ENCODE measurements at places on chromosomes 5 and 9. TPM values are rescaled to one million over a fixed set of nuclear protein-coding genes. Genes with fewer than 3 reads are reported as not detected.

The PCDH12 gene
- not detected for total RNA-seq

DNA sequence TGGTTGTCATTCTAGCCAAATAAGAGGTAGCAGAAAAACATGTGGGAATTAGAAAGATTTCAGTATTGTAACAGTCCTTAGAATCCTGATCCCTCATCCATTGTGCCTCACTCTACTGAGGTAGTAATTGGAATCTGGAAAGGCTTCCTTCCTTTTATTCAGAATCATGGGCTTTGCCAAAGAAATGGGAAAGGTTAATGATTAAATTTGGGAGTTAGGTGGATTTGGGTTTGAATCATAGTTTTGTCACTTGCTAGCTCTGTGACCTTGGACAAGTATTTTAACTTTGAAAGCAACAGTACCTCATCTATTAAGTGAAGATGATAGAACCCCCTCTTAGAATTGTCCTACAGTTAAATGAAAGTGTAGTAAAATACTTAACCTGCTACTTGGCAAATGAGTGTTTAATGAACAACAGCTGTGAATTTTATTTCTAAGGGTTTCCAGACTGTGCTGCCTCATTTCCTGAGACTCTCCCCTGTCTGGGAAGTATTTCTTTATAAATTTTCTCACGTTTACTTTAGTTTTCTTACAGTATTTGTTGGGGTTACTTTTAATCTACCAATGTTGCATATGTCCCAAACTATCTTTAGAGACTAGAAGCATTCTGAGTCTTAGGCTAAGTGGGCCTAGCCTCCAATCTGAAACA lies 11.7 kb downstream of the SPDL1 start:
- DNase-seq = no peak

GRCh38 chr9:34211395-34211794 lies 32.6 kb downstream of the UBAP1 start:
- DNase-seq = no peak

DNA sequence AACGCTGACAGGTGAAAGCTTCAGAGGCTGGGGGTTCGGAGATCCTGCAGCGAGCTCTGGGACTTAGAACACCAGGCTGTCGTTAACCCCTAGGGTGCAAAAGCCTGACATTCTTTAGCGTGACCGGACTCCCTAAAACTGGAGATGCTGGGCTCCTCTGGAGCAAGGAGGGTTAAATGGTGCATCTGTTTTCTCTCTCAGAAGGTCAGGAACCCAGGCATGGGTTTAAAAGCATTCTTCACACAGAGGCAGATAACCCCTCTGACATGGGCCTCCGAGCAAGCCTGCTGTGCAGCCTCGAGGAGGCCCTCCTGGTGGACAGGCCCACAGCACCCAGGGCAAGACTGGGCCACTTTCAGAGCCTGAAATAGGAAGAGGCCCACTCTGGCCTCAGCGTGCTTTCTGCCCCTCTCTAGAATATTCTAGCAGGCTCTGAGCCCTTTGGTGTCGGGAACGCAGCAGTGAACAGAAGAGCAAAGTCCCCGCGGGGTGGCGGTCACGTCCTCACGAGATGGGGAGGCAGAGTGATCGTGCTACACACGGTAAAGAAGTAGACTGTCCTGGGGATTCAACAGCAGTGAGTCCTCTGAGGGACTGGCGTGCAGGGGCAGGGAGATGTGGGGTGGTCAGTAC lies 124.8 kb downstream of the COL23A1 start:
- DNase-seq = no peak

- no peak for DNase-seq
Measured at GRCh38 chr5:141935538-141935937, 11.9 kb downstream of the DELE1 start.

DNA sequence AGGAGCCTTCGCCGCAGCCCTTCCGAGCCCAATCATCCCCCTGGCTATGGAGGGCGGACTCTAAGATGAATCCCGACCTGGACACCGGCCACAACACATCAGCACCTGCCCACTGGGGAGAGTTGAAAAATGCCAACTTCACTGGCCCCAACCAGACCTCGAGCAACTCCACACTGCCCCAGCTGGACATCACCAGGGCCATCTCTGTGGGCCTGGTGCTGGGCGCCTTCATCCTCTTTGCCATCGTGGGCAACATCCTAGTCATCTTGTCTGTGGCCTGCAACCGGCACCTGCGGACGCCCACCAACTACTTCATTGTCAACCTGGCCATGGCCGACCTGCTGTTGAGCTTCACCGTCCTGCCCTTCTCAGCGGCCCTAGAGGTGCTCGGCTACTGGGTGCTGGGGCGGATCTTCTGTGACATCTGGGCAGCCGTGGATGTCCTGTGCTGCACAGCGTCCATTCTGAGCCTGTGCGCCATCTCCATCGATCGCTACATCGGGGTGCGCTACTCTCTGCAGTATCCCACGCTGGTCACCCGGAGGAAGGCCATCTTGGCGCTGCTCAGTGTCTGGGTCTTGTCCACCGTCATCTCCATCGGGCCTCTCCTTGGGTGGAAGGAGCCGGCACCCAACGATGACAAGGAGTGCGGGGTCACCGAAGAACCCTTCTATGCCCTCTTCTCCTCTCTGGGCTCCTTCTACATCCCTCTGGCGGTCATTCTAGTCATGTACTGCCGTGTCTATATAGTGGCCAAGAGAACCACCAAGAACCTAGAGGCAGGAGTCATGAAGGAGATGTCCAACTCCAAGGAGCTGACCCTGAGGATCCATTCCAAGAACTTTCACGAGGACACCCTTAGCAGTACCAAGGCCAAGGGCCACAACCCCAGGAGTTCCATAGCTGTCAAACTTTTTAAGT lies 819 bp downstream of the ADRA1B start:
- no peak for DNase-seq
